Activated CD4-positive, alpha-beta T cell treated with anti-CD3 and anti-CD28 coated beads, Interleukin-2, amount 50 U/mL, for 24 hours (primary cell): ENCODE measurements at places on chromosomes 1 and 21.

- DNase-seq: peak; percentile 25
These were observed 2.8 kb downstream of the ANKRD34A start for GRCh38 chr1:145961425-145962156.

DNA sequence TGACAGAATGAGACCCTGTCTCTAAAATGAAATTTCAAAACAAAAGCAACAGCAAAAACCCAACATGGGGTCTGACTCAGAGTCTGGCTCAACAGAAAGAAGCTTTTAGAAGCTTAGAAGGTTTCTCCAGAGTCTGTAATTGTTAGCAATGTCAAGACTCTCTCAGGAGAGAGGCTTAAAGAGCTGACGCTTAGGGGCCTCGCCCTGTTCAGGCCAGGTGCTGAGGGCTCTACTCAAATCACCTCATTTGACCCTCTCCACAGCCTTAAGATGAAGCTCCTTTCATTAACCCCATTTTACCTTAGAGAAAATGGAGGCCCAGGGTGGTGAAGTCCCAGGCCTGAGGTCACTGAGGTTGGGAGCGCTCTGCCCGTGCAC is 5.3 kb upstream of the KIF17 start:
- no peak for DNase-seq

DNA sequence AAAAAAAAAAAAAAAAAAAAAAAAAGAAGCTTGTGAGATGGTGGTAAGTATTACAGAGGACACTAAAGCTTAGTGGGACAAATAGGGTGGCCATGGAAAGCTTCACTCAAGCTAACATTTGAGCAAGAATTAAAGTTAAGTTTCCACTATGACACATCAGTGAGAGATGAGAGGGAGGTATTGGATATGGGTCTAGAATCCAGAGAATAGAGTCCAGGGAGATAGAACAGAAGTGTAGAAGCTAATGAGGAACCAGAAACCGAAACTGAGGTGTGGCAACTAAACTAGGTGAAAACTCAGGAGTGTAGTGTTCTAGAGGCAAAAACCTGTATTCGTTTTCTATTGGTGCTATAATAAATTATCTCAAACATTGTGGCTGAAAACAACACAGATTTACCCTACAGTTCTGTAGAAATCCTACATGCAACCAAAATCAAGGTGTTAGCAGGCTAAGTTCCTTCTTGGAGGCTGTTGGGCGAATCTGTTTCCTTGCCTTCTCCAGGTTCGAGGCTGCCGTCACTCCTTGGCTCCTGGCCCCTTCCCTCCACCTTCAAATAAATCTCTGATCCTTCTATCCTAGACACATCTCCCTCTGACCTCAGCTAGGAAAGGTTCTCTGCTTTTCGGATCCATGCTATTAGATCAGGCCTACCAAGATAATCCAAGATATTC is 36.2 kb downstream of the PTP4A2 start:
- DNase-seq: no peak

GRCh38 chr1:235503403-235504121 is 690 bp downstream of the B3GALNT2 start:
- peak; percentile 16 for DNase-seq

DNA sequence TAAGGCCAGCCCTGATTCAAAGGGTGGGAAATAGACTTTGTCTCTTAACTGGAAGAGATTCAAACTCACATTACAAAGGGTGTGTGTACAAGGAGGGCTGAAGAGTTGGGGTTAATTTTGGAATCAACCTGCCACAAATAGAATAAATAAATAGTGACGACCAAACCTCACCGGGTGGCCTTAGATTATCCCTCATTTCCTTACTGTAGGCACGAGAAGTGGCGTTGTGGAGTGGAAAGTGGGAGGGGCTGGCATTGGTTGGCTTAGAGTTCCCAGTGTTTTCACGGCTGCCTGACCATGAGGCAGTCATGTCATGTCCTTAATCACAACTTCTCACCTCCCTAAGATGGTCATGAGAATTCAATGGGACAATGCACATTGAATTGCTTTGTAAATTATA is 21.3 kb upstream of the RUNX1 start:
- DNase-seq: no peak

DNA sequence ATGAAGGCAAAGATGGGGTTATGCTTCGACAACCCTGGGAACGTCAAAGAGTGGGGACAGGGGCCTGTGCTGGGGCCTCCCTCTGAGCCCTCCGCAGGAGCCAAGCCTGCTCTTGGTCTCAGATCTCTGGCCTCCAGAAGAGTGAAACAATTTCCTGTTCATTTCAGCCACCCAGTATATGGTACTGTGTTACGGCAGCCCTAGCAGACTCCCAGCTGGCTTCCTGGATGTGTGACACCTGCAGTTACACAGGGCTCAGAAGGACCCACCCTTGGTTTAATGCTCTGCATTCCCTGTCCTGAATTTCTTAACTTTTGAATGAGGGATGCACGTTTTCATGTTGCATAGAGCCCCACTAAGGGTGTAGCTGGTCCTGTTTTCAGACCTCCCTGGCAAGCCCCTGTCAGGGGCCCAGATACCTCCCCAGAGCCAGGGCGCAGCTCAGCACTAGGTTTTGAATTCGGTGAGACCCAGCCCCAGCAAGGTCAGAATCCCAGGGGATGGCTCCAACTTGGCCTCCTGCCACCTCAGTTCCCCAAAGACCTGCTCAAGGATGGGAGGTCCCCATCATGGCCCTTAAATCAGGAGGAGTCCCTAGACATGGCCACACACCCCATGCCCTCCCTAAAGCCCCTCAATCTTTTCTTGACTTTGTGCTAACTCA is 79.0 kb upstream of the IFFO2 start:
- no peak for DNase-seq

- DNase-seq: no peak
These were observed 10.0 kb downstream of the WNT3A start for GRCh38 chr1:228016653-228017355.

GRCh38 chr21:35217504-35218060 is 168.5 kb upstream of the RUNX1 start:
- DNase-seq: no peak

GRCh38 chr21:36835383-36835795 is 131.1 kb downstream of the HLCS start:
- DNase-seq: no peak

GRCh38 chr1:3015269-3015635 is 6.0 kb upstream of the ACTRT2 start:
- DNase-seq: no peak

DNA sequence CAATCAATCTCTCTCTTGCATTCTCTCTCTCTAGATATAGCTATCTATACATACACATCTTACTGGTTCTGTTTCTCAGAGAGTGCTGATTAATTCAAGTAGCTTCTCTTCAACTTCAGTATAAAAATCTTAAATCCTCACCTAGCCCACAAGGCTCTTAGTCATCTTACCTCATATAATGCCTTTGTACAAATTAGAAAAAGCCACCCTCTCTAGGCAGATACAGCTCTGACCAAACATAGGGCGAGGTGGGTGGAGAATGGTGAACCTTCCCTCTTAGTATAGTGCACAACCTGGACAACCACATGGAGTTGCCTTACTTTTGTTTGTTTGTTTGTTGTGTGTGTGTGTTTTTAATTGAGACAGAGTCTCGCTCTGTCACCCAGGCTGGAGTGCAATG is 5.1 kb upstream of the INAVA start:
- no peak for DNase-seq

DNA sequence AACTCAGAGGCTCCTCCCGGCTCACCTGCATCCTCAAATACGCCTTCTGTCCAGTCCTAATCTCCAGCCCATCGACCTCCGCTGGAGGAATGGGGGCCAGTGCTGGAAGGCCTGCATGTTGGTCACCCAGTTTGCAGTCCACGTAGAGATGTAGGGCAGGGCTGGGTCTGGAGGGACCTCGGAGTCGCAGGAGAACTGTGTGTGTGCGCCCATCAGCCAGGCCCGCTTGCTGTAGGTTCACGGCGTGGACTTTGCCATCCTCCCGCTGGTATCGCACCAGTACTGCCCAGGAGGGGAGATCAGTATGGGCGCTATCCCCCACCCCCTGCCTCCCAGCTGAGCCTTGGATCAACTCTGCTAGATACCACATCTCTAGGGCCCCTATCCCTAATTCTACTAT is 2.7 kb downstream of the THBS3 start:
- DNase-seq: no peak

- DNase-seq: peak; percentile 61
These were observed 138.3 kb downstream of the TTLL7 start for GRCh38 chr1:83860490-83861221.
